Upper lobe of left lung (tissue), 6 donors: ENCODE measurements at places on chromosomes 4 and X. TPM values are rescaled to one million over a fixed set of nuclear protein-coding genes. Genes with fewer than 3 reads are reported as not detected.
A peak's percentile ranks its signal among the peaks of the same experiment; 100 is the strongest.

AR gene
- total RNA-seq = 4.6 TPM

ETDB gene
- total RNA-seq = not detected

BEX4 gene
- 30.2 TPM for total RNA-seq

PSAPL1 gene
- not detected for total RNA-seq

PDZD4 gene
- total RNA-seq = 6.4 TPM

GRCh38 chrX:154313147-154313546, 17.6 kb downstream of the TKTL1 start:
- DNase-seq = no peak

- peak; percentile 86 for DNase-seq
Observed at GRCh38 chr4:8240211-8241041, 29.1 kb upstream of the HTRA3 start.

CCDC158 gene
- 1.0 TPM for total RNA-seq

S100P gene
- 4.1 TPM for total RNA-seq

- DNase-seq = no peak
Observed at GRCh38 chrX:8841911-8842310, 40.7 kb upstream of the FAM9A start.

DNA sequence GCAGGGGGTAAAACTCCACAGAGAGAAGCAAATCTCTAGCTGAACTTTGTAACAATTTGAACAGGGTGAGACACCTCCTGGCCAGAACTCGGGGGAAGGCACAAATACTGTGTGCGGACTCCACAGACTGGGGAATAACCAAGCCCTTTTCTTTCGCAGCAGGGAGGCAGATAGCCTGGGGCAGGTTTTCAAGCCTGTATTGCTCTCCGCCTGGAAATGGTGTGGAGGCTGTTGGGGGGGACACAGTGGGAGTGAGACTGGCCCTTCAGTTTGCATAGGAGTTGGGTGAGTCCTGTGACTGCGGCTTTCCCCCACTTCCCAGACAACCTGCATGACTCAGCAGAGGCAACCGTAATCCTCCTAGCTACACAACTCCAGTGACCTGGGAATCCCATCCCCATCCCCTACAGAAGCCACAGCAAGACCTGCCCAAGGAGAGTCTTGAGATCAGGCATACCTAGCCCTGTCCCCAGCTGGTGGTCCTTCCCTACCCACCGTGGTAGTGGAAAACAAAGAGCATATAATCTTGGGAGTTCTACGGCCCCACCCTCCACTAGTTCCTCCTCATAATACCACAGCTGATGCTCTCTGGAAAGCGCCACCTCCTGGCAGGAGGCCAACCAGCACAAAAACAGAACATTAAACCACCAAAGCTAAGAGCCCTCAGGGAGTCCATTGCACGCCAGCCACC, 12.9 kb upstream of the SMPX start:
- DNase-seq = no peak

- DNase-seq = no peak
Observed at GRCh38 chr4:61938250-61938846, 738.2 kb downstream of the ADGRL3 start.

DNA sequence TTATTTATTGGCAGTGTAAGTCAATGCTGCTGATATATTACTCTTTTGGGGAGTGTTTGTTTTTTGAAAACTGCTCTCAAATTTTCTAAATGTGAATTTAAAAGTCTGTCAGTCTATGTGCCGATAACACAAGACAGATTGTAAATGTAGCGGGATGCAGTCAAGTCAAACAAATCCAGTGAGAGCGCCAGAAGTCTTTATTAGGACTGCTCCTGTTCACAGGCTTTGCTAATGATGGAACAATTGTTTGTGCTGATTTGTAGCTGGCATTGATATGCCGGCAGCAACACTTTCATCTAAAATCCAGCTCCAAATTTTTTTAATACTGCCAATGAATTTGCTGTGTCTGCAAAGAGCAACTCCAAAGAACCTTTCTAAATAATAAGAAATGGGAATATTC, 78.7 kb upstream of the TET2 start:
- no peak for DNase-seq

NAA15 gene
- 33.0 TPM for total RNA-seq

GRCh38 chr4:41204400-41204978, 9.9 kb downstream of the APBB2 start:
- DNase-seq = peak; percentile 43

- DNase-seq = no peak
Observed at GRCh38 chrX:43836435-43837184, 45.6 kb downstream of the MAOB start.

GRCh38 chrX:53254570-53255461, 26.6 kb downstream of the IQSEC2 start:
- DNase-seq = no peak

GAGE1 gene
- not detected for total RNA-seq

DNA sequence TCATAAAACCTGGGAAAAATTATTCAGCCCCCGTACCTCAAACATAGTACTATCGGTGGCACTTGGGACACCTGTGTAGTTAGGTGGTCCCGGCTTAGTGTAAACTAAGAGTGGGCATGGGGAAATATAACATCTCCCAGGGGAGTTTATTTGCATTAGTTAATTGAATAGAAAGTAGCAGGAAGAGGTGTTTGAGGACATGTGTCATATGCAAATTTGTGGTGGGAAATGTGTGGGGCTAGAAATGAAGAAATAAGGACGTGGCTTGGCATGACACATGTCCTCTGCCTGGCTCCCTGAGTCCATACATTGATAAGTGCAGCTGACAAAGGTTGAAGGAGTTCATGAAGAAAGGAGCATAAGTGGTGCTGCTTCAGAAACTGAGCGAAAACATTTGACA, 483.6 kb downstream of the SH2D1A start:
- DNase-seq = no peak

XAGE1B gene
- 0.54 TPM for total RNA-seq

DNA sequence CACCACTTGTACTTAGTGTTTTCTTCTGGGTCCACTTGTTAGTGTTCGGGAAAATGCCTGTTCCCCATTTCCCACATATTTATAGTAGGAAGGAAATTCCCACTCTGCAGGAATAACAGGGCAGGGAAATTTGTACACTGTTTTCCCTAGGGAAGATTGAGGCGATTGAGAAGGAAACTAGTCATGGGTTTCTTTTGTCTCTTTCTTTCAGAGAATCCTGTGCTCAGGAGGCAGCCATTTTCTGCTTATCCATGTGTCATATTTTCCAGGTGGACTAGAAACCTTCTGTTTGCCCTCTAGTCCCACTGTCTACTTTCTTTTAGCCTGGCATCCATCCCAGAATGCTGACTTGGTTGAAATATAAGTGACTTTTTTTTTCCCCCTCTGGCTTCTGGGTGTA, 299.1 kb upstream of the ANKRD50 start:
- DNase-seq = no peak

DNA sequence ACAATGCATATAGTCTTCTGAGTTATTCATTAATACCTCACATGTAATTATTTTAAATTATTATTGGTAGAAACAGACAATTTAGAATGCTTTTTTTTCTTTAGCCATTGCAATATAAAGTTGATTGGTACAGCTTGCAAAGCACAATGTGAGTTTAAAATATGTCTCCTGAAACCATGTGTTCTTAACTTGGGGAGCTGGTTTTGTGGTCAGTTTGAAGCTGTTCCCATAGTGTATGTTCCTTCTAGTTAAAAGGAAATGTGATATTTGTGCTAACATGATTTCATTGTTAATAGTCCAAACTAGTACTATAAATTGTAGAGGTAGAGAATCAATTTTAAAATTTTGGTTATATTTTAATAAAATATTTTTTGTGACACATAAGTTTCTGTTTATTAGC, 247.2 kb downstream of the BMPR1B start:
- no peak for DNase-seq

TCP11X2 gene
- 0.39 TPM for total RNA-seq

GRCh38 chrX:23403849-23404248, 69.2 kb downstream of the PTCHD1 start:
- DNase-seq = no peak

- no peak for DNase-seq
Observed at GRCh38 chr4:53364624-53365023, 1.2 kb downstream of the SCFD2 start.

DNA sequence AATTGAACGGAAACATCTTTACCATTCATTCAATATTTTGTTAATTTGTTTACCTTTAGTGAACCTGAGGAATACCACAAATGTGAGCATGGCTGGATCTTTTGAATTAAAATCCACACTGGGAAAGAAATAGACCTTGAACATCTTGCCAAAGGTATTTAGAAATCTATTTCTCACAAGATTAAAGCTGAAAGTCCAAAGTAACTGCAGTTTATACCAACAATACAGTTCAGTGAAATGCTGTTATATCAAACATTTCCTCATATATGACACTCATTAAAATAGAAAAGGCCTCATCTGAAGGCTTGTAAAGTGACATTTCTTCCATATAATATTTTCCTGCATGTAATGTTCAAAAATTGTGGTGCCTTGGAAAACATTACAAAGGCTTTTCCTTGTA, 166.5 kb upstream of the HAND2 start:
- no peak for DNase-seq

- DNase-seq = no peak
Observed at GRCh38 chrX:147174591-147174990, 360.0 kb upstream of the CXorf51A start.

RS1 gene
- 5.5 TPM for total RNA-seq

DNA sequence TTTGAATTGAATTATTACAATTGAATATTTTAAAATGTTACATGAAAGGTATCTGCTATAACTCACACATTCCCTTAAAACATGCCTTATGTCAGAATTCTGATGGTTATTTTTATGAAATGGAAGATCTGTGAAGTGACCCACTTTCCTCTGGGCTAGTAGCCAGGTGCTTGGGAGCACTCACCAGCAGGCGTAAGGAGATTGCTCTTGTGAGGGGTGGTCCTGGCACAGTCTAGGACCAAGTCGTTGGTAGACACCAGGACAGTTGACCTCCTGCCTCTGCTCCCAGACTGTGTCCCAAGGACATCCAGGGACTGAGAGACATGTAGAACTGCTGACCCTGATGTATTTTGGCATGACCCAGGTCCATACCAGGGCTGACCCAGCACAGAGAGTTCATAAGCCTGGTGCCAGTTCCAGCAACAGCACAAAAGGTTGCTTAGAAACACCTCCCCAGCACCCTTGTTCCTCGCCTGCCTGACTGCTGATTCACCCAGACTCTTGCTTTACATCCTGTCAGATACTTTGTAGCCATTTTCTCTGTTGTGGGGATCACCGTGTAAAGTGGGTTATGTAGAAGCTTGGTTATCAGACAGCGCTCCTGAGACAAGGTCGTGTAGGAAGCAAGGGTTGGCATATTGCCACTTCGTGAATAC, 48.5 kb downstream of the NELFA start:
- DNase-seq = no peak

- no peak for DNase-seq
Observed at GRCh38 chrX:78383594-78383993, 56.2 kb upstream of the CYSLTR1 start.

DNA sequence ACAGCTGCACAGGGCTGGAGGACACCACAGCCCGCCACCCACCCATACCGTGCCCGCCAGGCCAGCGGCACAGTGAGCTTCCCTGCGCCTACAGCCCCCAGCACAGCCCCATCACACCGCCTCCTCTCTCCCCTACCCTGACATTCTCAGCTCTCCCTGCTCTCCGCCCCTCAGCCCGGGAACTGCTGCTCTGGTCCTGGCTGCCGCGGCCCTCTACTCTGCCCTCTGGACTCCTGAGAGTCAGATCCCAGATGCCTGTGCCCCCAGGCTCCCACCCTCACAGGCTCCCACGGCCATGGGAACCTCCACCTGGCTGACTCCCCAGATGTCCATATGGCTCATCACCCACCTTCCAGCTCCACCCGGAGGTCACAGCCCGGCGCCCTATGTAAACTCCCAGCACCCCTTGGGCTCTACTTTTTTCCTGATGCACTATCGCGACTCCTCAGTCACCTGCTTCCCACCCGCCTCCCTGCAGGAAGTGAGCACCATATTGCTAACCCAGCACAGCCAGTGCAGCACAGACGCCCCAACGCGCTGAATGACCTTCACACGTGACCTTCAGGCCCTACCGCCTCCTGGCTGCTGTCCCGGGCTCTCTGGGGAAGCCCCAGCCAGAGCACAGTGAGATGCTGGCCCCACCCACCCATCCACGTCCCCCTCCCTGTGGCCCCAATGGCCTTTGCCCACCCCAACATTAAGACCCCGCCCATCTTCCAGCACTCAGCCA, 23.0 kb downstream of the FAM53A start:
- no peak for DNase-seq

- no peak for DNase-seq
Observed at GRCh38 chr4:72410158-72410557, 158.9 kb downstream of the ADAMTS3 start.

SH3BP2 gene
- total RNA-seq = 60.5 TPM

DNA sequence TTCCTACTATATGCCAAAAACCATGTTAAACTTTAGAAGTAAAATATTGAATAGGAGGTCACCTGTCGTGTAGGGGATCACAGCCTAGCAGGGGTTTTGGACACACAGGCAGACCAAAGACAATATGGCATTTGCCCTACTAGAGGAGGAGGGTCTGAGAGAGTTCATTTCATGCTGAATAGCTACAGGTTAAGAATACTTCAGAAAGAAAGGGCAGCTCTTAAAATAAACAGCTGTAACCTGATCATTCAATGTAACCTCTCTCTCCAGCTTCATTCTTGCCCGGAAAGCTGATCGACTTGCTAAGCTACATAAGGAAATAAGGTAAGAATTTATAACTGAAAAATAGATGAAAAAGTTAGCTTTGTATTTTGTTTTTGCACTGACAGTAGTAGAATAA, 79.9 kb downstream of the MAOA start:
- DNase-seq = no peak

GRCh38 chr4:17788956-17789355, 7.5 kb upstream of the FAM184B start:
- DNase-seq = no peak

GRCh38 chrX:6291444-6291843, 62.8 kb upstream of the NLGN4X start:
- no peak for DNase-seq

ART3 gene
- total RNA-seq = not detected

- no peak for DNase-seq
Observed at GRCh38 chr4:25477221-25477620, 100.2 kb downstream of the ANAPC4 start.

GRCh38 chrX:120794525-120794975, 81.1 kb downstream of the CT47B1 start:
- DNase-seq = no peak

TMPRSS11A gene
- total RNA-seq = not detected

DNA sequence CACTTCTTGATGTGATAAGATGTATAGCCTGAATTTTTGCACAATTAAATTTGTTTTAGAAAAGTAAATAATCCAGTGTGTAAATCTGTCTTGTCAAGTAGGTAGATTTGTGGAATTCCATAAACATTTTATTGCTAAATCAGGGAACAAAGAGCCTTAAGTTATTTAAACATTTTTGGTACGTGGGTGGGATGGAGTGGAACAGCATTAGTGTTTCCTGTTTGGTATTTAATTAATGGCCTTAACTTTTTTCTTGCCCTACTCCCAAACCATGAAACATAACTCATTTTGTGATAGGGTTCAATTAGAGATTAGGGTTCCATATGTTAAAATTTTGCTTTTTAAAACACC, 5.1 kb downstream of the NUDT9 start:
- DNase-seq = no peak

GRCh38 chrX:84709987-84710386, 207.7 kb upstream of the HDX start:
- DNase-seq = no peak

GRCh38 chrX:136146614-136147314, 569 bp upstream of the FHL1 start:
- no peak for DNase-seq
